ENCODE measurements at places on chromosomes 11 and 22. TPM values are rescaled to one million over a fixed set of nuclear protein-coding genes. Genes with fewer than 3 reads are reported as not detected.

- DNase-seq, result no peak
Measured at GRCh38 chr22:37326726-37327125, 44.4 kb downstream of the CYTH4 start.

DNA sequence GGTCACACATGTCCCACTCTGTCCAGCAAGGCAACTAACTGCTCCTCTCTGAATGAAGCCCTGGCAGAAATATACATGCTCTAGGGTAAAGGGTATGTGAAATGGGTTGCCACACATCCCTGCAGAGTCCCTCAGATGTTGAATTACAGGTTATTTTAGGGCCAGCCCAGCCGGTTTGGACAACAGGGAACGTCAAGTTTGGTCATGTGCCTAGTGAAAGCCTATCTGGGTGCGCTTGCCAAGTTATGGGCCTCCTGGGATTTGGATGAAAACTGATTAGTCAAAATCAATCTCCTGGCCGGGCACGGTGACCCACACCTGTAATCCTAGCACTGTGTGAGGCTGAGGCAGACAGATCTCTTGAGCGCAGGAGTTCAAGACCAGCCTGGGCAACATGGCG, 10.4 kb downstream of the AP1B1 start:
- DNase-seq, result no peak

DNA sequence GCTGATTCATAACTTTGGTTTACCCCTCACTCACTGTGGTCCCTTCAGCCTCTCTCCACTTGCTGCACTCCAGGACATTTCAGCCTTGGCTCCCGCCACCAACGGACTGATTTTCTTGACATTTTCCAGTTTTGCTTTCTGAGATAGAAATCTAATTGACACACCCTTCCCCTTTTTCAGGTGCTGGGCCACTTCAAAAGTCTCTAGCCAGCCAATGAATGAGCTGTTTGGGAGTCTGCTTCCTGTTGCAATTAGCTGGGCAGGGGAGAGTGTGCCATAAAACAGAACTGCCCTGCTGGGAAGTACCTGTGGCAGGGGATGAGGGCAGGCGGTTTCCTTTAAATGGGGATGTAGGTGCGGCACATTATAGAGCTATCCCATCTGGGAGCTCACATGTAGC, 21.1 kb upstream of the PLET1 start:
- DNase-seq, result no peak

Gene OR2AT4
- not detected for total RNA-seq

DNA sequence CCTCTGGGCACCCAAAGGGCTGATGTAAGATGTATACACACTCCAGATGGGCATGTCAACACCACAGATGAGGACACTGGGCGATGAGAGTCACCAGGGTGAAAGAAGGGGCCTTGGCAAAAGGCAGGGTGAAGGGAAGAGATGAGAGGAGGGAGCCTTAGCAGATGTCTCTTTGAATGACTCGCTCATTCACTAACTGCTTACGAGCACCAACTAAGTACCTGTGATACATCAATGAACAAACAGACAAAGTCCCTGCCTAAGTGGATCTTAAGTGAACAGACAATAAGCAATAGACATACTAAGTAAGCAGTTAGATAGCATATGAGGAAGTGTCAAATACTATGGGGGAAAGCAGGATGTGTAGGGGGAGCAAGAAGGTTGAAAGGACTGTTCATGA, 7.5 kb downstream of the ME3 start:
- DNase-seq, result no peak

- no peak for DNase-seq
Measured at GRCh38 chr11:107747622-107748021, 35.8 kb upstream of the SLN start.

Gene KLHDC7B
- total RNA-seq, result 5.7 TPM

DNA sequence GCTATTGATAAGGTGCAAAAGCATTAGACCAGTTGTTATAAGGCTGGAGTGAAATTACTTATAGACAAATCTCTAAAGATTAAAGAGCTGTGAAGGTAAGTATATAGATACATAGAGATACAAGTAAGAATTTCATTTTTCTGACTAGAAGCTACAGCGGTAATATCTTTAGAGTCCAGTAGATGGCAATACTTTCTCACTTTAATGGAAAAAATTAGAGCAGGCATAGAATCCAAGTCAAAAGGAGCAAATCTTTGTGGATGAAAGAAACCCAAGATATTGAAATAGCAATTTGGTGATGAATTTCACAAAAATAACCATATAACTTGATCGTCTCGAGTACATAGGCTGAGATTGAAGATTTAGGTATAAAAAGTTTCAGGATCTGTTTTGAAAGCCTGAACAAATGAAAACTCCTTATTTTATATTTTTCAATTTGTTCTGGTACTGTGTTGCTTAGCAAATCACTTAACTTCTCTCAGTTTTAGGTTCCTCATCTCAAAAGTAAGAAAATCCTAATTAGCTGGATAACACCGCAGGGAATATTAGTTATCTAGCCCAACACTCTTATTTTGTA, 81.9 kb downstream of the UVRAG start:
- no peak for DNase-seq

- DNase-seq, result no peak
Measured at GRCh38 chr11:61173456-61173855, 12.2 kb upstream of the VPS37C start.

GRCh38 chr11:80960381-80961029, 1519.7 kb upstream of the TENM4 start:
- DNase-seq, result no peak

GRCh38 chr11:87425391-87425790, 387.7 kb downstream of the TMEM135 start:
- DNase-seq, result no peak

Gene MS4A13
- total RNA-seq, result not detected

DNA sequence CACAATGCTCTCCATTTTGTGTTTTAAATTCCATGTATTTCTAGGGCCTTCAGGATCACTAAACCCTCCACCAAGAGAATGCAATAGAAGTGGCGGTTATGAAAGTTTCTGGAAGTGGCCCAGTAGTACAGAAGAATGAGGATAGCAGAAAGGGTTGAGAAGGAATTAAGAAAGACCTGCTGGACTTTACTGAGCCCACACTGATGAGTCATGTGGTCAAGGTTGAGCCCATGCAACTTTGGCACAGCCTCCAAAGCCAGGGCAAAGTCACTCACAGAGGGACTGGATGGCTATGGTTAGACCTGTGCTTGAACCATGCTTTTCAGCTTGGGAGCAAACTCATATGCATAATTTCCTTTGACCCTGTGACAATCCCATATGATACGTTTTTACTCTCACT, 102.9 kb upstream of the PLET1 start:
- no peak for DNase-seq

- no peak for DNase-seq
Measured at GRCh38 chr11:126267650-126268049, 1.0 kb downstream of the SRPRA start.

- DNase-seq, result no peak
Measured at GRCh38 chr22:27170491-27170890, 513.1 kb downstream of the MIAT start.

DNA sequence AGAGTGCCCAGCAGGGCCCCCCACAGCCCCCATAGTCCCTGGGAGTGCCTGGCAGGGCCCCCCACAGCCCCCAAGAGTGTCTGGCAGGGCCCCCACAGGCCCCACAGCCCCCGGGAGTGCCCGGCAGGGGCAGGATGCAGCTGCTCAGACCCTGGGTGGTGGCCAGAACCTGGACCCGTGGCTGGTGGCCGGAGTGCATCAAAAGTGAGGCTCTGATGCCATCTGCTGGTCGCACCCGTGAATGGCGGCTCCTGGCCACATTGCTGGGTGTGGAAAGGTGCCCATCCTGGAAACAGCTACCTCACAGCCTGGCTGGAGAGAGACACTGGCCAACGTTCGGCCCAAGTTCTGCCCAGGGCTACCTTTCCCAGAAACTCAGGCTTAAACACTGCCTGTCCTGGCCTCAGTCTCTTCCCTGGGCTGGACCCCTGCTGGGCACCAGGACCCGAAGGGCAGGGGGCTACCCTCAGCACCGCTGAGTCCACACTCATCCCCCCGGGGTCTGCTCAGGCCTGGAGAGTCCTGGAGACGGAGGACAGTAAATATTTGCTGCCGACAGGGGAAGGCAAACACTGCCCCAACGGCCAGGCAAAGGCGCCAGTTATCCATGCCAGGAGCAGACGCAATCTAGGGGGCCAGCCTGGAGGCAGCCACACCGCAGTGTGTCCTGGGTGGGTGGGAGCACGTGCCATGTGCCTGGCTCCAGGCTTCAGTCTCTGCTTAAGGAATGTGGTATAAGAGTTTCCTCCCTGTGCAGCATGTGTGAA, 4.4 kb downstream of the INS start:
- DNase-seq, result peak; percentile 80

Gene NCAM1
- total RNA-seq, result 0.14 TPM

- no peak for DNase-seq
Measured at GRCh38 chr11:62410972-62411371, 7.9 kb upstream of the SCGB1A1 start.

GRCh38 chr11:132099692-132100091, 729.3 kb downstream of the NTM start:
- peak; percentile 15 for DNase-seq

Gene C11orf52
- total RNA-seq, result not detected
